ENCODE measurements at places on chromosomes 7 and 10. TPM values are rescaled to one million over a fixed set of nuclear protein-coding genes. Genes with fewer than 3 reads are reported as not detected.

JCAD gene
- 38.5 TPM for polyA plus RNA-seq

CYP3A4 gene
- polyA plus RNA-seq = 0.08 TPM

GNG11 gene
- not detected for polyA plus RNA-seq

SLC26A3 gene
- polyA plus RNA-seq = not detected

CPA4 gene
- 1.8 TPM for polyA plus RNA-seq

TAS2R41 gene
- not detected for polyA plus RNA-seq

- no peak for DNase-seq
These were observed 62.0 kb upstream of the PODXL start for GRCh38 chr7:131618391-131618790.

GRCh38 chr10:82645221-82645620 lies 770.2 kb downstream of the NRG3 start:
- DNase-seq = no peak

GRCh38 chr10:71607082-71607443 lies 112.5 kb downstream of the C10orf105 start:
- no peak for DNase-seq

DNA sequence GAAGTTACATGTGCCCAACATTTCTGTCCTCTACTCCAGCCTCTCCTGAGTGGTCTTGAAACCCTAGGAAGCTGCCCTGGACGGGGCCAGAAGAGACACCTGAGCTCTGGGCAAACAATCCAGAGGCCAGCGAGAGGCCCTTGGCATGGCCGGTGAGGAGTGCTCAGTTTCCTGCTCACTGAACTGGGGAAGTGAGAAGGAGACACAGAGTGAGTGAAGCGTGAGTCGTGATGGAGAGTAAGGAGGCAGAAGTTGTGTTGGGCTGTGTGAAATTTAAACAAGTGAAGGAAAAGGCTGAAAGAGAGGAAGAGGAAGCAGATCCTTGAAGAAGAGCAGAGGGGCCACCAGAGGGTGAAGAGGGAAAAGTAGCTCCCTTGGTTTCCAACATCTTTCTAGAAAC lies 73.2 kb downstream of the WNT2 start:
- DNase-seq = no peak

GRCh38 chr10:31262672-31263071 lies 56.3 kb upstream of the ZEB1 start:
- peak; percentile 86 for DNase-seq

DNA sequence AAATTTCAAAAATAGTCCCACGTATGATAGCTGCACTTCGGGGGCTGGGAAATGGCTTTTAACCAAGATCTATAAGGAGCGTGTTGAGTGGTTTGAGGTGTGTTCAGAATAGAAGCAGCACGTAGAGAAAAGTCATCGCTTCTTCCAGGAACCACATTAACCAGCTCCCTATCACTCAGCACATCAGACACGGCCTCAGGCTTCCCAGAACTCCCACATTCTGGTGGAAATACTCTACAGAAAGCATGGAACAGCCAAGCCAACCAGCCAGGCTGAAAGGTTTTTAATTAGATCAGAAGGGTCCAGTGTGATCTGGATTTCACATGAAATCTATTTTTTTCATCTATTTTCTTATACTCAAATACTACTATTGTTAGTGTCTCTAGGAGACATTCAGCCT lies 231.5 kb upstream of the NRP1 start:
- DNase-seq = no peak

GRCh38 chr10:101063050-101063525 lies 1.3 kb downstream of the KAZALD1 start:
- no peak for DNase-seq

DNA sequence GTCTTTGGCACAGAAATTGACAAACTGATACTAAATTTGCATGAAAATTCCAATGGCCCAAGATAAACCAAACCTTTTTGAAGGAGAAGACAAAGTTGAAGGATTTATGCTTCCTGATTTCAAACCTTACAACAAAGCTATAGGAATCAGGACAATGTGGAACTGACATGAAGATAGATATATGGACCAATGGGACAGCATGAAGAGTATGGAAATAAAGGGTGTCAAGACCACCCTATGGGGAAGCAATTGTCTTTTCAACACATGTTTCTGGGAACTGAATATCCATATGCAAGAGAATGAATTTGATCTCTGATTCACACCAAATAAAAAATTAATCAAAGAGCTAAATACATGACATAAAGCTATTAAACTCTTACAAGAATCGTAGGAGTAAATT lies 77.2 kb upstream of the ADARB2 start:
- no peak for DNase-seq

GRCh38 chr7:2660359-2661095 lies 27.5 kb upstream of the AMZ1 start:
- no peak for DNase-seq

- no peak for DNase-seq
These were observed 101.3 kb downstream of the TCERG1L start for GRCh38 chr10:131210181-131210580.

DNA sequence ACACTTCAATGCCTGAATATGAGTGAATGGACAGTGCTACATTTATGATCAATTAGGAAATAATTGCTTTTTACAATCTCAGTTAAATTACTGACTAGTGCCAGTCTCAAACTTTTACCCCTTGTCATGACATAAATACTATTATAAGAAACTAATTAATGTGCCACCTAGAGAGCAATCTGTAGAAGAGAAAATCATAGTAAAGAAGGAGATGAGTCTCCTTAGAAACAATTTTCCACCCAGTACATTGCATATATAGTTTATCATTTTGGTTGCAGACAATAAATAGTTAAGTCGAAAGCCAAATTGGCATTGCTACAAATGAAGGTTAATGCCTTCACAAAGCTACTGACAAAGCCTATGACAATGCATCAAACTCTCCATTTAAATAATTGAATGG lies 68.6 kb downstream of the SLC13A1 start:
- no peak for DNase-seq

GRCh38 chr10:3172081-3172445 lies 519 bp downstream of the PITRM1 start:
- peak; percentile 43 for DNase-seq

GRCh38 chr7:81583090-81583489 lies 186.8 kb downstream of the HGF start:
- DNase-seq = no peak

DNA sequence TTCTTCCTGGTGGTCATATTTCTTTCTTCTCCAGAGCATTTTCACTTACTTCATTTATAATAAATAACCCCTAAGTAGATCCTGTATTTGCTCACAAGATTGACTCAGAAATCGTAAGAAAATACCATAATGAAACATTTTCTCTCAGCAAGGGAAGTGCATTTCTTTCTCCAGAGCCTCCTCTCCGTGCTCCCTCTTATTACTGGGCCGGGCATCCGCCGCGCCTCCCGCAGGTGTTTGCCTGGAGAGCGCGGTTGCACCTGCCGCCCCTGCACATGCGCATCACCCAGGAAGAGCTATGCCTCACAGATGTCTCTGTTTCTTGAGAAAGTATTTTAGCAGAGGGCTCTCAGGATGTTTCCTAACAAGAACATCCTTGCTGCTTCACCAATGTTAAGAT lies 509.2 kb downstream of the TCERG1L start:
- DNase-seq = no peak

- DNase-seq = no peak
These were observed 4.8 kb downstream of the STRIP2 start for GRCh38 chr7:129438839-129439651.

DNA sequence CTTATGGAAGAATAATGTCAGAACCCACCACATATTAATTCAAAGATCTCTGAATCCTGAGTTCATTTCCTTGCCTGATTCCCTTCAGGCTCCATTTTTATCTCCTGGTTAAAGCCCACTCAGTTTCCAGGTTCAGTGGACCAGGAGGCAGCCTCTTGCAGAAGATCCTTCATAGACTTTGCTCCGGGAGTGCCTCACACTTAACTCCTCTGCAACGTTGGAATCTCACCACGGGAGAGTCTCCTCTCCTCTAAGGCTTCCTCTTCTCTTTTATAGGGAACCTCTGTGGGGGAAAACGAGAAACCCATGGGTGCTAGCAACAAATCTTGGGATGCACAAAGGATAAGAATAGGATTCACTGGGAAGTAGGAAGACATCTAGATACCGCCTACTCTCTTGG lies 1.7 kb upstream of the BLOC1S2 start:
- no peak for DNase-seq

DNA sequence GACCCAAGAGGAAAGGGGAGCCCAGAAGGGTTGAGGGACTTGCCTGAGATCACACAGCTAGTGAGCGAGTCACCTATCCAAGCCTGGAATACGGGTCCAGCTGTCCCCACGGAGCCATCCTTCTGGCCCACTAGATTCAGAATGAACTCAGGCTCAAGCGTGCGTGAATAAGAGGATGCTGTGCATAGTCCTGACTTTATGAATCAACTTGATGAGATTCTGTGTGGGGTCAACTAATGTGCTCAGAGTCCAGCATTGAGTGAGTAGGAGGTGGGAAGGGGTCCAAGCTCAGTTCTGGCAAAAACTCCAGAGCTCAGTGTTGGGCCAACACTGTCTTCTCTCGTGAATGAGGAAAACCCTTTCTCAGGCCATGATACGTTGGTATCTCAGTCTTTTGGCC lies 41.4 kb downstream of the CAMK1D start:
- peak; percentile 75 for DNase-seq

DNA sequence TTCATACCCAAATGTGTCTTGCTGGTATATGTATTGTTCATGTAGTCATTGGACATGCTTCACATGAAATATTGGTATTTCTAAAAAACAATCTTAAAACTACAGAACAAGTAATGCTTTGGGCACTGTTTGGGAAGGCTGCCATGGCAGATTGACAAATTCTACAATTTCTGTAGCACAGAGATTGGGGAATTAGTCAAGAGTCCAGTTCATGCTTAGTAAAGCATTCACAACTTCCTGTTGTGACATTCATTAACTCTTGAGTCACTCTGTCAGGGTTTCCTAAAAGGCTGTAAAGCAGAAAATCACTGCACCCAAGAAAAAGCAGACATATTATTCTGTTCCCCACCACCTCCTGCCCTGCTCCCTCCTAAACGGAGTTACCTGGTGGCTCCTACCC lies 398.9 kb downstream of the PHTF2 start:
- DNase-seq = no peak
